Stimulated activated CD8-positive, alpha-beta memory T cell treated with anti-CD3 and anti-CD28 coated beads, Interleukin-4, amount 100 ng/mL, for 1 hour (primary cell): ENCODE measurements at places on chromosomes 11 and 22.

- DNase-seq: no peak
Observed at GRCh38 chr22:27317096-27317495, 484.5 kb downstream of the MN1 start.

GRCh38 chr11:79415411-79415810 lies 25.4 kb downstream of the TENM4 start:
- no peak for DNase-seq

- DNase-seq: no peak
Observed at GRCh38 chr22:29300467-29300806, 6.0 kb upstream of the GAS2L1 start.

DNA sequence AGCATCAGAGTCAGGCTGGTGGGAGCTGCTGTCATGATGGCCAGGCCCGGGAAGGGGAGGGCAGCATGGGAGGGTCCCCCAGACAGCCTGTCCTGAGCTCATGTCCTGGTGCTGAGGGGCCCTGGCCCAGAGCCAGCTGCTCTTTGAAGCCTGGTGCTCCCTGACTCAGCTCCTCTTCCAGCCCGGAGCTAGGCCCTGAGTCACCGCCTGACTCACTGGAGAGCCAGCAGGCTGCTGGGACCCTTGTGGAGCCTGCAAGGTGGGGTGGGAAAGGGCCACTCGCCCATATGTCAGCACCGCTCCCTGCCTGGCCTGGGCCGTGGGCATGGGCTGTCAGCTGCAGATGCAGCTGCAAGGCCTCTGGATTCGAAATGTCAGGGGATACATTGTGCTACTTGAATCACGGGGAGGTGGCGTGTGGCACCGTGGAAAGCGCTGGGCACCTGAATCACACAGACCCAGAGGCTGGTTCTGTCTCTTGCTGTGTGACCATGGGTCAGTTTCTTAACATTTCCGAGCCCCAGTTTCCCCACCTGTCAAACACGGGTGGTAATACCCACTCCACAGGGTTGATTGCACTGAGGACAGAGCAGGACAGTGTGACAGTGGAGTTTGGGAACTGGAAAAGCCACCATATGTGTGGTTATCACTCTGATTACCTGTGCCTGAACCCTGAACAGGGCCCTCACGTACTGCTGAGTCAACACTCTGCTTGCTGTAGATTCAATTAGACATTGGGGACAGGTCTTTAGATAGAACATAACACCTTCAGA lies 4.4 kb downstream of the CACNA1I start:
- no peak for DNase-seq

GRCh38 chr11:114606003-114606801 lies 10.6 kb upstream of the NXPE4 start:
- DNase-seq: no peak

- DNase-seq: no peak
Observed at GRCh38 chr11:131481303-131481702, 110.9 kb downstream of the NTM start.

DNA sequence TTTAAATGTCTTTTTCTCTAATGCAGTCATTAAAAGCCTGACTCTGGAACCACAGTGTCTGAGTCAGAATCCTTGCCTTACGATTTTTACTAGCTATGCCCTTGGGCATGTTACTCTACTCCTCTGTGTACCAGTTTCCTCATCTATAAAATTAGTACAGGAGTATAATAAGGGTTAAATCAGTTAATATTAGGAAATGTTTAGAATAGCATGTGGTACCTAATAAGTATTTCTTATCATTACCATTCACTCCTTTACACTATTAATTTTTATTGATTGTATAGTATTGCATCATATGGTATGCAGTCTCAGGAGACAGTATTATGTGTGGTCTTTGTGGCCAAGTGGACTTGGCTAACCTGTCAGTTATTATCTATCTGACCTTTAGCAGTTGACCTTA lies 68.2 kb downstream of the METTL15 start:
- no peak for DNase-seq

GRCh38 chr11:56716379-56716854 lies 17.5 kb downstream of the OR9G1 start:
- no peak for DNase-seq

- no peak for DNase-seq
Observed at GRCh38 chr22:35505399-35506258, 35.0 kb upstream of the RASD2 start.

DNA sequence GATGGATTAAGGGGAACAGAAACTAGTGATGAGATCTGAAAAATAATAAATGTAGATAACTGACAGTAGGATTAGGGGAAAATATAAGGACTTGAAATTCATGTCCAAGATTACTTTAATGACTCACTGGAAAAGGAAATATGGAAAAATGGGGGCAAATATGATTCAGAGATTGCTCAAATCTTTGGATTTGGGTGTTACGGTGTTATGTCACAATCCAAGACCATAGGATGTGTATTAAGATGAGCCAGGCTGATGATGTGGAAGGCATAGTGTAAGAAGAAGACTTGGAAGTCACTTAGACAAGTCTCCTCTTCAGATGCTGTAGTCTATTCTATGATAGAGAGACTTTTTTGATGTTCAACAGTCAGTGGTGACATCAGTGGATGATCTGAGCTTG lies 323.7 kb downstream of the LUZP2 start:
- no peak for DNase-seq

DNA sequence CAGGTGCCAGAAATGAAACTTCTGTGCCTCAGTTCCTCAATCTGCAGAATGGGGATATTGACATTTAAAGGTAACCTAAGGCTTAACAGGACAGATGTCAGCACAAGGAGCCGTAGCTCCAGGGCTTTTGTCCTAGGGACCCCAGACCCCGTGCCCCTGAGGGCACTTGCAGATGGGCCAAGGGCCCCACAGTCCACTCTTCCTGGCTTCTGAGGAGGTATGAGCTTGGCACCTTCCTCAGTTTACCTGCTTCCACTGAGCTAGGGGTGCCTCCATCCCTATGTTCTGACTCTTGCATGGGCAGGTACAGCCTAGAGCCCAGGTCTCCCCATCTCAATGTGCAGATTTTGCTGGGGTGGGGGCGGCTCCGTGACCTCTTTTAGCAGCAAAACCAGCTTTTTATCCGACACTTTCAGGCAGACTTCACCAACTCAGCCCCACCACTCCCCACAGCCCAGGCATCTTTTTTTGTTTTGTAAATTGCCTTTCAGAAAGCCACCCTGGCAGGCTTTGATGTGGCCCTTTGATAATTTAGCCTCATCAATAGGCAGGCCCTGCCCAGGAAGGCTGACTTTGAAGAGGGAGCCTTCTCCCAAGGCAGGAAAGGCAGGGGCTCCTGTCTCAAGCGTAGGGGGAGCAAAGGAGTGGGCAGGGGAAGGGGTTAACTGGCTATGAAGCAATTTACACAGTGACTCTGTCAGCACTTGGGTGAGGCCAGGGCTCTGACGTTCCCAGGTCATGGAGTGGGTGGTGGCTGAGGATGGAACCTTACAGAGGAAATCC lies 23.7 kb upstream of the FGF3 start:
- no peak for DNase-seq

GRCh38 chr11:122746050-122746478 lies 90.5 kb downstream of the UBASH3B start:
- no peak for DNase-seq

GRCh38 chr22:23404689-23405365 lies 175.3 kb downstream of the IGLL1 start:
- DNase-seq: no peak

DNA sequence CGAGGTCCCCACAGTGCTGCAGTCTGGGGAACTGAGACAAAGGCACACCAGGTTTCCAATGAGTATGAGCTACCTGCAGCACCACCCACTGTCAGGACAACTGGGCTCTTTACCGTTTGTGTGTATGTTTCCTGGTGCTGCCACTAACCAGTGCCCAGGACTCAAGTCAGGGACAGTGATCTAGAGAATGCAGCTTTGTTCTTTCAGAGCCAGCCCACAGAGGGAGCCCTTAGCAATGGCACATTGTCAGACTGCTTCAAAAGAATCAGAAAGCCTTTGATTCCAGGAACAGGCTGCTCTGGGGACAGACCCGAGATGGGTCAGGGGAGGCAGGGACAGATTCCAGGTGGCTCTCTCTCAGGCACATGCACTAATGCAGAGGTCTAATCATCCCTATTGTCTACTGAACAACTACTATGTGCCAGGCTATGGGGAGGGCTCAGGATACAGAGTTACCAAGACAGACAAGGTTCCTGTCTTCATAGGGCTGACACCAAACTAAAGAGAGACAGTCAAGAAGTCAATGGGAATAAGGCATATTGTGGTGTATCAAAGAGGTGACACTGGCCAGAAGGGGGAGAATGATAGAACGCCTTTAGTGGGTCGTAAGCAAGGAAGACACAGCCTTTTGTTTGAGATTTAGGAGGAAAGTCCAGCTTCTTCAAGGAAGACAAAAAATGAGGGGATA lies 103.7 kb downstream of the VPREB1 start:
- DNase-seq: no peak

DNA sequence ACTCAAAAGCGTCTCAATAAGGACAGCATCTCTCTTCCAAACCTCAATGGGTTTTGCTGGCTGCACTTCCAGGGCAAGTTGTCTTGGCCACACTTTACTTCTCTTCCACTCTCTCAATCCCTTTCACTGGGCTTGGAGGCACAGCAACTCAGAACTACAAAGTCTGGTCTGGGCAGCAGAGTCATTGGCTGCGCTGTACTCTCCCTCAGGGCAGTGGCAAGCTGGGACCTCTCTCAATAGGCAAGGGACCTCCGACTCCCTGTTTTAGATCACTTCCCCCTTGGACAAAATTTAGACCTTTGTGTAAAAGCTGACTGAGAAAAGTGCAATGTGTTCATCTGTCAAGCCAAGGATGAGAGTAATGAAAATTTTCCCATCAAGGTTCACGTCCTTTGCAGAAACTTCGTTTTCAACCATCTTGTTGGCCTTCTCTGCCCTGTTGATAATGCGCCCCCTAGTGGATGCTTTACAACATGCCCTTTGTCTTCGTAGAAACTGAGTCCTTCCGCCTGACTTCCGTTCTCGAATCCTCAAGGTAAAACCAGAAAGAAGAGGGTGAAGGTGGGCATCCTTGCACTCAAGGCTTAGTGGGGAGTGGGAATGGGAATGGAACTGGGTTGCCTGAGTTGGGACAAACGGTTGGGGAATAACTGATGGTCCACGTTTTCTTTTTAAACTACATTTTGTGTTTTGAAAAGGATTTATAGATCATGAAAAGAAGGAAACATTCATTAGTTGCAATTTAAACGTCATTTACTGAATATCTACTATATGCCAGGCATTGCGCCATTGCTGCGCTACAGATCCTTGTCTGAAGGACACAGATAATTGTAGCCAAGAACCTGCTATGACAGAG lies 99.1 kb downstream of the CD44 start:
- DNase-seq: no peak

- DNase-seq: no peak
Observed at GRCh38 chr22:25122136-25122764, 77.4 kb upstream of the CRYBB3 start.

- DNase-seq: no peak
Observed at GRCh38 chr11:123302751-123303195, 107.7 kb upstream of the CLMP start.

GRCh38 chr11:6618117-6619003 lies 862 bp downstream of the TPP1 start:
- DNase-seq: no peak

GRCh38 chr11:108037636-108038035 lies 28.9 kb downstream of the CUL5 start:
- DNase-seq: no peak

DNA sequence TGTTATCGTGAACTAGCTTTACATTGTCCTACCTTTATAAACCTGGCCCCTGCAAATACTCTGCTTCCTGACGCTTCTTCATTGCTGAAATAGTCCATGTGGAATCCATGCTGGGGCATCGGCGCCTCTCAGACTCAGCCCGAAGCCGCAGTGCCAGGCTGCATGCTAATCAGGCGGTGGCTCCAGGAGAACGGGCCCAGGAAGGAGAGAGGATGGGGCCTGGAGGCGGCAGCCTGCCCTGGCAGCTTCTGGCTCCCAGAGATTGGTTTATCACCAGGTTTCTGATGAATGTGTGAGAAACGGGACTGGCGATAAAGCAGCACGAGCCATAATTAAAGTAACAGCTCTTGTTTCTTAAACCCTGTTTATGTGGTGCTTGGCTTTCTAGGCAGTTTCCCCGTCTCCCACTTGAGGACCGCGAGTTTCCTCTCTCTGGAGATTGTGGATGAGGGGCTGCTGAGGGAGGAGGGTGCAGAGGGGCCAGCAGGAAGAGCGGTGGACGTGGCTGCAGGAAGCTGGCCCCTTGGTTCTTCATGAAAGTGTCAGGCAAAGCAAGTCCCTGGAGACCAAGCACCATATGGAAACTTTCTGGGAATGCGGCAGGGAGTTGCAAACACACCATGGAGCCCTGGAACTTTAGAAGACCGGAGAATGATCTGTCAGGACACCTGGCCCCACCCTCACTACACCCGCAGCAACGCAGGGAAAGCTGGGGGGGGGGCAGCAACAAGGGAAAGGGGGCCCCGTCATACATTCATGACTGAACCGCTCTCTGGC lies 93.4 kb downstream of the NTM start:
- DNase-seq: no peak

DNA sequence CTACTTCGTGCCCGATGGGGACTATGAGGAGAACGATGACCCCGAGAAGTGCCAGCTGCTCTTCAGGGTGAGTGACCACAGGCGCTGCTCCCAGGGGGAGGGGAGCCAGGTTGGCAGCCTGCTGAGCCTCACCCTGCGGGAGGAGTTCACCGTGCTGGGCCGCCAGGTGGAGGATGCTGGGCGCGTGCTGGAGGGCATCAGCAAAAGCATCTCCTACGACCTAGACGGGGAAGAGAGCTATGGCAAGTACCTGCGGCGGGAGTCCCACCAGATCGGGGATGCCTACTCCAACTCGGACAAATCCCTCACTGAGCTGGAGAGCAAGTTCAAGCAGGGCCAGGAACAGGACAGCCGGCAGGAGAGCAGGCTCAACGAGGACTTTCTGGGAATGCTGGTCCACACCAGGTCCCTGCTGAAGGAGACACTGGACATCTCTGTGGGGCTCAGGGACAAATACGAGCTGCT lies 751 bp downstream of the FIBIN start:
- DNase-seq: no peak

DNA sequence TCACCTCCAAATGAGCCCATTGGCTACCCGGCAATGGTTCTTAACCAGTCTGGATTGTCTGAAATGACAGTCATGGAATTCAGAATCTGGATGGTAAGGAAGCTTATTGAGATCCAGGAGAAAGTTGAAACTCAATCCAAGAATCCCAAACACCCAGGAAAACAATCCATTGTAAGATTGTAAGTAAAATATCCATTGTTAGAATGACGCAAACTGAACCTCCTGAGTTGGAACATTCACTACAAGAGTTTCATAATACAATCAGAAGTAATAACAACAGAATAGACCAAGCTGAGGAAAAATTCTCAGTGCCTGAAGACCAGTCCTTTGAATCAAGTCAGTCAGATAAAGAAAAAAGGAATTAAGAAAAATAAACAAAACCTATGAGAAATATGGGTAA lies 22.1 kb downstream of the OR8G5 start:
- DNase-seq: no peak

GRCh38 chr11:35617687-35618496 lies at the start of gene FJX1:
Gene FJX1, plus strand, starts transcription at chr11:35618460. Its CDS starts 177 bp downstream, at chr11:35618637.
- no peak for DNase-seq

DNA sequence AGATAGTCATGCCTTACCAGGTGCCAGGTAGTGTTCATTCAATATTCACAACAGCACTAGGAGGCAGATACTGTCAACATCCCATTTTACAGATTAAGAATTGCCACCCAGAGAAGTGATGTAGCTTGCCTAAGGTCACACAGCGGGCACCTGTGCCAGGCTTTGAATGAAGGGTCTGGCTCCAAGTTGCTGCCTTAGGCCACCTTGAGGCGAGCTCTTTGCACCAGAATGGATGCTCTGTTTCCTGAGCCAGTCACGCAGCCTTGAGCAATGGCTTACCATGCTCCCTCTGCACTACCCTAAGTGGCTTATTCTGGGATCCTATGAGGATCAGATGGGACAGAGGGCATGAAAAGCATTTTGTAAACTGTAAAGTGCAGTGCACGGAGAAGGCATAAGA lies 25.1 kb upstream of the TIMP3 start:
- DNase-seq: no peak
